ENCODE measurements at places on chromosomes 7 and 10. TPM values are rescaled to one million over a fixed set of nuclear protein-coding genes. Genes with fewer than 3 reads are reported as not detected.
A peak's percentile ranks its signal among the peaks of the same experiment; 100 is the strongest.

- H3K36me3 ChIP-seq = no peaks in the 10 kb centered on the region
- no peak overlapping the region for H3K27ac ChIP-seq
- H3K27me3 ChIP-seq = no peaks in the 10 kb centered on the region
- no peak overlapping the region for H3K4me3 ChIP-seq
Measured at GRCh38 chr10:44564361-44564760, 179.5 kb upstream of the CXCL12 start.

DNA sequence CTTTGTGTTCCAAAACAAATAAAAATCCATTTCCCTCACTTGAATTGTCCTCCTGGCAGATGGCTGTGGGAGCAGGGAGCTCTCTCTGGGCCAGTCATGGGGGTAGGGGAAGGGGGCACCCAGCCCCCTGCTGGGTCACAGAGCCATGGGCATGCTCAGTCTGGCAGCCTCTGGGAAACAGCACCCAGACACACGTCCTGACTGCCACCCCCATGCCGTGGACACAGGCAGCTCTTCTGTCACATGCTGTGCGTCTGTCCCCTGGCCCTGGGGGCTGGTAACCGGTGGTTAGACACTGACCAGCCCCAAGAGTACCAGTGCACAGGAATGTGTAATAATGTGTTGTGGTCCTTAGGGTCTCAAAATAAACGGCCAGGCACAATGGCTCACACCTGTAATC, 47.0 kb downstream of the RASGEF1A start:
- no peak for DNase-seq
- H3K27me3 ChIP-seq = peaks cover 5% of the 10 kb centered on the region
- peaks cover 8% of the 10 kb centered on the region for H3K4me1 ChIP-seq
- H3K36me3 ChIP-seq = no peaks in the 10 kb centered on the region

- no peak for DNase-seq
- H3K4me3 ChIP-seq = no peak overlapping the region
- H3K36me3 ChIP-seq = peaks cover 2% of the 10 kb centered on the region
- H3K27me3 ChIP-seq = no peaks in the 10 kb centered on the region
Measured at GRCh38 chr7:31027161-31027965, 24.7 kb upstream of the ADCYAP1R1 start.

GRCh38 chr7:138667535-138668228, 33.5 kb downstream of the SVOPL start:
- H3K4me1 ChIP-seq = peaks cover 21% of the 10 kb centered on the region
- H3K36me3 ChIP-seq = peaks cover 3% of the 10 kb centered on the region
- no peak for DNase-seq
- no peak overlapping the region for H3K27ac ChIP-seq
- peaks cover 61% of the 10 kb centered on the region for H3K27me3 ChIP-seq

GRCh38 chr7:38222481-38223096, 44.5 kb downstream of the STARD3NL start:
- no peak overlapping the region for H3K4me3 ChIP-seq
- peak overlapping the region; percentile 74 for H3K27ac ChIP-seq
- H3K27me3 ChIP-seq = no peaks in the 10 kb centered on the region
- H3K4me1 ChIP-seq = peaks cover 80% of the 10 kb centered on the region

GRCh38 chr10:97481071-97481470, 17.2 kb downstream of the MMS19 start:
- H3K27me3 ChIP-seq = no peaks in the 10 kb centered on the region
- DNase-seq = no peak
- no peak overlapping the region for H3K4me3 ChIP-seq
- no peak overlapping the region for H3K27ac ChIP-seq
- no peaks in the 10 kb centered on the region for H3K4me1 ChIP-seq
- H3K36me3 ChIP-seq = peaks cover 30% of the 10 kb centered on the region

DNA sequence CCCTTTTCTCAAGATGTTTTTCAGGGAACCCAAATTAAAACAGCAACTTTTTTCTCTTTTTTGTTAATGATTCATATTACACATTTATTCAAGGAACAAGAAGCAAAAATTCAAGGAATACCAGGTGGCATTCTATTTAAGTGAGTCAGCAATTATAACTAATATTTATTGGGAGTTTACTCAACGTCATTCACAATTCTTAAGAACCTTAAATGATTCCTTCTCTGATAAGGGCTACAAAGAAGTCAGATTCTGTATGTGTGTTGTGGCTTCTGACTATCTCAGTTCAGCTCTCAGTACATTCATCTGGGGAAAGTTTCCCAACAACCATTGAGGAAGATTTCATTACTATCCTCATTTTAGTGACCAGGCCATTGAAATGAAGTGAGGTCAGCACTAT, 470.7 kb upstream of the AKR1E2 start:
- H3K4me1 ChIP-seq = peaks cover 8% of the 10 kb centered on the region
- H3K27me3 ChIP-seq = peaks cover 2% of the 10 kb centered on the region
- no peak overlapping the region for H3K4me3 ChIP-seq
- no peaks in the 10 kb centered on the region for H3K36me3 ChIP-seq
- DNase-seq = no peak

DNA sequence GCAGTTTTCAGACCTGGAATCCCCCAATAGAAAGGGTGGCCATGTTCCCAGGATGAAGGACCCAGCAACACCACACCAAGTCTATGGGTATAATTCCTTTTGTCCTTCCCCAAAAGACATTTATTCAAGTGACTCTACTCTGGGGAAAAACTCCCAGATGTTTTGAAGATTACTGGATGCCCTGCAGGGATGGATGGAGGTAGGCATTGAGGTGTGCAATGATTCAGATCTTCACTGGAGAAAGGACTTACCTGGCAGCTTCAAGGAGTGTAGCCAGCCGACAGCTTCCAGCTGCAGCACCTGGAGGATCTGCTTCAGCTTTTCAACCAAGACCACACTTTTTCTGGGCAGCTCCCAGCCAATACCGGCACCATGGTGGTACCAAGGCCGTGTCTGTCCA, 172.0 kb downstream of the BAMBI start:
- H3K4me1 ChIP-seq = no peaks in the 10 kb centered on the region
- peaks cover 3% of the 10 kb centered on the region for H3K27me3 ChIP-seq
- H3K27ac ChIP-seq = no peak overlapping the region
- DNase-seq = no peak

DNA sequence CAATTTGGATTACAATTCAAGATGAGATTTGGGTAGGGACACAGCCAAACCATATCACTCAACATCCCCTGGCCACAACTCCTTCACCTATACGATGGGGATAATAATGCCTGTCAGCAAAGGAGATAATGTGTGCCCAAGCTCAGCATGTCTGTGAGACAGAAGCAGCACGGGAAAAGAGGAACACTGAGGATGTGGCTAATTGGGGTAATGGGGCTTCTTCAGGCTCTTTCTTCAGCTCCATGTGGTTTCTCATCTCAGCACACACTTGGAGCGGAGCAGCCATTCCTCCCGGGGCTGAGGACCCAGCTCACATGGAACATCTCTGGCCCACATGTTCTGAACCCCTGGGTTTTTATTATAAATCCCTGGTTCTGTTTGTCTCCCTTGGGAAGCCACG, 136.0 kb upstream of the NAMPT start:
- peaks cover 19% of the 10 kb centered on the region for H3K36me3 ChIP-seq
- no peak for DNase-seq
- H3K4me1 ChIP-seq = peaks cover 73% of the 10 kb centered on the region

- no peaks in the 10 kb centered on the region for H3K36me3 ChIP-seq
- DNase-seq = no peak
- H3K27me3 ChIP-seq = no peaks in the 10 kb centered on the region
- no peak overlapping the region for H3K27ac ChIP-seq
- no peak overlapping the region for H3K4me3 ChIP-seq
- no peaks in the 10 kb centered on the region for H3K4me1 ChIP-seq
Measured at GRCh38 chr7:30925913-30926312, 14.3 kb downstream of the AQP1 start.

DNA sequence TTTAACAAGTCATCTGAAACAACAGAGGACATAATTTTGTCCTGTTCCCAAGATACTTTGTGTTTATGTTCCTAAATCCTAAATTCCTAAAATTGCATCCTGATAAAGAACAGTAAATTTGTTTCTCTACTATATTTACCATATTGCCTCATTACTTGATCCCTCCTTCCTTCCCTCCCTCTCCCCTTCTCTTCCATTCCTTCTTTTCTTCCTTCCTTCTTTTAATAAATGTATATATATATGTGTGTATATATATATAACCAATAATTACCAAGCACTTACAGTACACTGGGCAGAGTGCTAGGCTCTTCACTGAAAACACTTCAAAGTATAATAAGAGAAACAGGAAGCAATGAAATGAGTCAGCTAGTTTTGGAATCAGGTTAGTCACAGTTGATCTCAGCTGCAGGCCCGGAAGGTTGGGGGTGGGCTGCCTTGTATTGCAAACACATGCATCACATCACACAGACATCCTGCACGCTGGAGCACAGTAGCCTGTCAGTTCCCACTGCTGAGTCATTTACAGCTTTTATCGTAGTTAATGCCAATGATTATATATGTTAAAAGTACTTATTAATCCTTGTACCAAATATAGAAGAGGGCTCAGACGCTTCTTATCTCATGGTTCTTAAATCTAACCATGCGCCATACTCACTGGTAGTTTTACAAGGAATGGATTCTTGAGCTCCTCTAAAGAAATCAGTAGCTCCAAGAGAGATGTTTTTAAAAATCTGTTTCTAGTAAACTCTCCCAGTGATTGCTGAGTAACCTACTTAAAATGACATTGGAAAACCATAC, 551.7 kb downstream of the GRM8 start:
- H3K27me3 ChIP-seq = peaks cover 15% of the 10 kb centered on the region
- peak; percentile 90 for DNase-seq
- H3K27ac ChIP-seq = peak overlapping the region; percentile 57
- H3K4me3 ChIP-seq = no peak overlapping the region
- H3K4me1 ChIP-seq = peaks cover 15% of the 10 kb centered on the region

DNA sequence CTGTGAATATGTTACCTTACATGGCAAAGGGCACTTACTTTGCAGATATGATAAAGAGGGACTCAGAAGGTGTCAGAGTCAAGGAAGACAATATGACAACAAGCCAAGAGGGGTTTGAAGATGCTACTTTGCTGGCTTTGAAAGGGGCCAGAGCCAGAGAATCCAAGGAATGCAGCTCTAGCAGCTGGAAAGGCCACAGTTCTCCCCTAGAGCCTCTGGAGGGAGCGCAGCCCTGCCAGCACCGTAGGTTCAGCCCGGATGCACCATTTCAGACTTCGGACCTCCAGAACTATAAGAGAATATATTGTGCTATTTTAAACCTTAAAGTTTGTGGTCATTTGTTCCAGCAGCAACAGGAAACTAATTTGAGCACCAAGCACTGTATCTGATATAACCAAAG, 32.9 kb upstream of the WDR11 start:
- H3K27me3 ChIP-seq = peaks cover 10% of the 10 kb centered on the region
- DNase-seq = no peak
- H3K4me1 ChIP-seq = no peaks in the 10 kb centered on the region
- no peaks in the 10 kb centered on the region for H3K36me3 ChIP-seq
- no peak overlapping the region for H3K27ac ChIP-seq

DNA sequence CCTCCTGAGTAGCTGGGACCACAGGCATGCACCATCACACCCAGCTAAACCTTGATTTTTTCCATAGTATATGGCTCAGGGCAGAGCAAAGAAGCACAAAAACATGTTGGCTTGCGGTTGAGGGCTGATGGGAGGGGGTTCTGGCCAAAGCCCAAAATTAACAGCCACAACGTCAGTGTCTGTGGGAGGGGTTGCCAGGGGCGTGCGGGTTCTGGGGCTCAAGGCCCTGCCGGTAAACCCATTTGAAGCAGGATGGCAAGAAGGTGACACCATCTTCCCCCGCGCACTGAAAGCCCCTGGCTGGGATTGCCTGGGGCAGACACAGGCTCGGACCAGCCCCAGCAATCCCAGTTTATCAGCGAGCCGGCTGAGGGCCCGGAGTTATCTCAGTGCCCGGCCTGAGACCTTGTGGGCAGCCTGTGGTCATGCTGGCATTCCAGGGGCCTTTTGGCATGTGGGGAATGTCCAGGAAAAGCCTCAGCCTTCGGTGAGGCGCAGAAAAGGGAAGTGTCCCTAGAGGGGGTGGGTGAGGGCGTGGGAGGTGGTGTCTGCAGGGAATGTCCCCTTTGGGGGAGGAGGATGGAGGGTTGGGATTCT, 167.7 kb upstream of the TNRC18 start:
- no peaks in the 10 kb centered on the region for H3K36me3 ChIP-seq
- peaks cover 37% of the 10 kb centered on the region for H3K27me3 ChIP-seq
- no peak for DNase-seq
- H3K4me1 ChIP-seq = peaks cover 24% of the 10 kb centered on the region

SERPINE1 gene
- total RNA-seq = 0.29 TPM

ANKRD61 gene
- 0.47 TPM for total RNA-seq

SUGCT gene
- 0.21 TPM for total RNA-seq

EGR2 gene
- total RNA-seq = 21.6 TPM

TMEM176B gene
- total RNA-seq = not detected

CFAP70 gene
- total RNA-seq = 0.80 TPM

RBP4 gene
- total RNA-seq = not detected

LDB3 gene
- total RNA-seq = 0.23 TPM

EVX1 gene
- not detected for total RNA-seq

MYOZ1 gene
- not detected for total RNA-seq

EZH2 gene
- 109 TPM for total RNA-seq

All from activated CD8-positive, alpha-beta memory T cell treated with anti-CD3 and anti-CD28 coated beads, Interleukin-2, amount 10 ng/mL, durations not matched to agents 7 days and 5 days (primary cell).